ENCODE measurements at places on chromosomes 12 and 14. TPM values are rescaled to one million over a fixed set of nuclear protein-coding genes. Genes with fewer than 3 reads are reported as not detected.

DNA sequence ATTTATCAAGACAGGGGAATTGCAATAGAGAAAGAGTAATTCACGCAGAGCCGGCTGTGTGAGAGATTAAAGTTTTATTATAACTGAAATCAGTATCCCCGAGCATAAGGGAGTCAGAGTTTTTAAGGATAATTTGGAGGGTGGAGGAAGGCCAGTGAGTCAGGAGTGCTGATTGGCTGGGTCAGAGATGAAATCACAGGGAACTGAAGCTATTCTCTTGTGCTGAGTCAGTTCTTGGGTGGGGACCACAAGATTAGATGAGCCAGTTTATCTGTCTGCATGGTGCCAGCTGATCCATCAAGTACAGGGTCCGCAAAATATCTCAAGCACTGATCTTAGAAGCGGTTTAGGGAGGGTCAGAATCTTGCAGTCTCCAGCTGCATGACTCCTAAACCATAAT, 96.6 kb downstream of the CCDC60 start:
- no peak for DNase-seq

GRCh38 chr12:73383584-73384222, 1111.5 kb downstream of the TRHDE start:
- no peak for DNase-seq

Gene RNF212B
- not detected for total RNA-seq

Gene ASCL1
- not detected for total RNA-seq

Gene KRT74
- total RNA-seq, result not detected

DNA sequence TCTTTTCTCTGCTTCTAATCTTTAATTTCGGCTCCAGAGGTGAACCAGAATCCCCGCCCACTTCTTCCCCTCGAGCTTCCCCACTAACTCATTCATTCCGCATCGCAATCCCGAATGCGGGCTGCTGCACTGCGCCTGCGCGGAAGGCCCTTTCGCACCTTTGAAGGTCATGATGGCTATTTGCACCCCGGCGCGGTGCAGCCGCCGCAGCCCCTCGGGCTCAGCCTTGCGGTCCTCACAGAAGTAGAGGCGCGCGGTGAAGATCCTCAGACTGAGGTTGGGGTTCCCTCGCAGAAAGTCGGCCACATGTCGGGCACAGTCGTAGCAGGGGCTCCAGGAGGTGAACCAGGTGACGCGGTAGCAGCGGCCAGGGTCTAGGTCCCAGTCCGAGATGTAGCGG, 7.6 kb downstream of the AICDA start:
- DNase-seq, result no peak

All from HT1080 (cell line).